ENCODE measurements at places on chromosomes 5 and 9.

DNA sequence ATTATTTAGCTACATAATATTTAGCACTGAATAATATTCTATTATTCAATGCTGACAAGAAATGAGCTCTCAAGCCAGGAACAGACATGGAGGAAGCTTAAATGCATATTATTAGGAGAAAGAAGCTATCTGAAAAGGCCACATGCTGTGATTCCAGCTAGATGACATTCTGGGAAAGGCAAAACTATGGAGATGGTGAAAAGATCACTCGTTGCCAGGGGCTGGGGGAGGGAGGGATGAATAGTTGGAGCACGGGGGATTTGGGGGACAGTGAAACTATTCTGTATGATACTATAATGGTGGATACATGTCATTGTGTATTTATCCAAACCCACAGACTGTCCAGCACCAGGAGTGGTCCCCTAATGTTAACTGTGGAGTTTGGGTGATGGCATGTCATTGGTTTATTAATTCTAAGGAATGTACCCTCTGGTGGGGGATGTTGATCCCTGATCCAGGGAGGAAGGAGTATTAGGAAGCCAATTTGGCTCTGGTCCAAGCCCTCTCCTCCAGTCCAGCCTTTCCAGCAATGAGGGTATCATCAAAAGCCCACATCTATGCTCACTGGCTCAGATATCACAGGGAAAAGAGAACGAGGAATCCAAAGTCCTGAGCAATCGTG lies 162.5 kb downstream of the COL23A1 start:
- no peak for DNase-seq

GRCh38 chr5:159650803-159651202 lies 265.5 kb upstream of the ADRA1B start:
- DNase-seq = no peak

DNA sequence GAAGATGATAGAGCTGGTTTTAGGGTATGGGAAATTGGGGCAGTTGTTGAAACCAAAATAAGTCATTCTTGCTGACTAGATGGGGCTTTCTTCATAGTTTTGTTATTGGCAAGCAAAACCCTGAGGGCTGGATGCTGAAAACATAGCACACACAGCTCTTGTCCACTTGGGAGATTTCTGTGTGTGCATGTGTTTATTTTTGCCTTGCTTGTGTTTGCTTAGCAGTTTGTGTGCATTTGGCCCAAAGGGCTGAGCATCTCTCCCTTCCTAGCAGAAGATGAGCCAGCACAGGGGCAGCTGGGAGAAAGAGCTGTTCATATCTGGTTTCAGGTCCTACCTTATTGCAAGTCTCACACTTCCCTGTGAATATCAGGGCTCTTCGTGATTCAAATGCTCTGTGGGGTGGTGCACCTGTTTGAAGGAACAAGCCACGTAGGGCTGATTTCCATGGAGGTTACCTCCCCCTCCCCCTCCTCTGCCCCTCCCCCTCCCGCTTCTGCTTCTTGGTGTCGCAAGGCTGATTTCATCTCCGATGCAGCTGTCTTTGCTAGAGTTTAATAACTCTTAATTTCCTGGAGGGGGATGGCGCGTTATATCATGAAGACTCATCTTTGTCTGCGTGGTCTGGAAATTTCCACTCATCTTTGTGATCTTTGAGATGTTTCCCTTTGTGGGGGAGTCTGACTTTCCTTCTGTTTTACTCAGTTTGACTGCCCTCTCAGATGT lies 296.5 kb downstream of the ARHGAP26 start:
- no peak for DNase-seq

DNA sequence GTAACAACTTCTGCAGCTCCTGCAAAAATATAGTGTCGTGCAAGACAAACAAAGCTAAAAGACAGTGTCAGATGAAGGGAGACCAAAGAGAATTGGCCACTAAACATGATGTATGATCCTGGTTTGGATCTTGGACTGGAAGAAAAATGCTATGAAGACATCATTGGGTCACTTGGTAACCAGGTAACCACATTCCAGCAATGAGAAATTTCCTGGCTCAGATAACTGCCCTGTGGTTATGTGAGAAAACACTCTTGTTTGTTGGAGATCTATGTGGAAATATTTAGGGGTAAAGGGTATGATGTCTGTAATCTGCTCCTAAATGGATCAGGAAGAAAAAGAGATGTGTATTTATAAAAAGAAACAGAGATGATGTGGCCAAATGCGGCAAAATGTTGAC lies 45.5 kb upstream of the ANKRD33B start:
- DNase-seq = no peak

- DNase-seq = no peak
Observed at GRCh38 chr9:93308158-93308602, 124.2 kb downstream of the WNK2 start.

GRCh38 chr9:14403081-14403480 lies 89.1 kb upstream of the NFIB start:
- DNase-seq = no peak

GRCh38 chr5:103808464-103809106 lies 246.0 kb upstream of the NUDT12 start:
- DNase-seq = peak; percentile 47

GRCh38 chr9:121652021-121652837 lies 795 bp downstream of the DAB2IP start:
- no peak for DNase-seq

DNA sequence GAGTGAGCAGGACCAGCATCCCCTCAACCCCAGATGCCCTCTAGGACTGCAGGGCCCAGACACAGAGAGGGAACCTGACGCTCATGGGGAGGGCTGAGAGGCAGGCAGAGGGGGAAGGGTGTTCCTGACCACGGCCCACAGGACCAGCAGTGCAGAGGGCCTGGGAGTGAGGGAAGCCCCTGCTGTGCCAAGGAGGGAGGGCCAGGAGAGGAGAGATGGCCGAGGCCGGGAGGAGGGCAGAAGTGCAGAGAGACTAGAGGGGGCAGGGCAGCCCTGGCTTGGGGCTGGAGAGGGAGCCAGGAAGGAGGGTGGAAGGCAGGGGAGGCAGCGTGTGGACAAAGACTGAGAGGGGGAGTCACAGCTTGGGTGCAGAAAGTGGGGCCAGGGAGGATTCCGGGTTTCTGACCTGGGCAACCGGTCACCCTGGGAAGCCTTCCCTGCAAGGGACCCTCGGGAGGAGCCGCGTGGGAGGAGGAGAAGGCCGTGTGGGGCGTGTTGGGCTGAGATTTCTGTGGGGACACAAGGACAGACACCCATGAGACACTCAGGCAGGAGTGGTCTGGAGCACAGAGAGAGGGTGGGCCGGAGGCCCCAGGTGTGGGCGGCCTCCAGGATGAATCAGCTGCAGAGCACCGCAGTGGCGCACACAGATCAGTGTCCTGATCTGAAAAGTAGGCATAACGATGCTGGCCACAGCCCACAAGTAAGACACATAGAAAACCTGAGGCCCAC lies 117.5 kb downstream of the ADAMTS2 start:
- no peak for DNase-seq

DNA sequence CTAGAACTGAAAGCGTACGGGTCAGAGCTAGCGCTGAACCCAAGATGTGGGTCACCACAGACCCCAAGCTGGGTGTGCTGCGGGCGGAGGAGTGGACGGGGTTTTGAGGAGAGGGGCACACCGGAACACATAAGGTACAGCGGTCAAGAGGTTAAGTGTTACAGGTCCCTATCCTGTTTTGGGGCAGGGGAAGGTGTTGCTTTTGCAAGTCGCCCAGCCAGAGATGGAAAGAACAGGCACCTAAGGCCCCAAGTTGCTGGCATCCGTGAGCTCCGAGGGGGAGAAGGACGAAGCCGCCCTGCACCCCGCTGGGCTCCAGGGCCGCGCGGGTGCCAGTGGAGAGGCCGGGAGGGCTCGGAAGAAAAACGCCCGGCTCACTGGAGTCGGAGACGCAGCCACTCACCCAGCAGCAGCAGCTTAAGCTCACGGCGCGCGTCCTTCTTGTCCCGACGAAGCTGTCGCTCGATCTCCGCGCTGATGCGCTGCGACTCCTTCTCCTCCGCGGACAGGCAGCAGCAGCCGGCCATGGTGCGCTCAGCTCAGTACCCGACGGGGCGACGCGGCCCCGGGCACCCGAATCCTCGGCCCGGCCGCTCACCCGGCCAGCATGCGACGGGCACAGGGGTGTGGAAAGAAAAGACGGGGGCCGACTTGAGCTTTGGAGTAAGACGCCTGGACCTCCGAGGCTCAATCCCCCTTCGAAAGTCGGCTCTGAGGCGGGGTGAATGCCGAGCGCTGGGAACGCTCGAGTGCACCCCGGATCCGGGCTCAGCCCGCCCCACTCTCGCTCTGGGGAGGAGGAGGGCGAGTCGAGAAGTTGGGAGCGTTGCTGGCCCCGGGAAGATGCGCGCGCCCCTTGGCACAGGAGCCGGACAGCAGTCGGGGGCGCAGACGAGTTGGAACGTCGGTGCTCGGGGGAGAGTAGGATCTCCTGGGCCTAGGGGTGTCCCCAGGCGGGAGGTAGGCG lies 572 bp downstream of the GNA14 start:
- peak; percentile 46 for DNase-seq

DNA sequence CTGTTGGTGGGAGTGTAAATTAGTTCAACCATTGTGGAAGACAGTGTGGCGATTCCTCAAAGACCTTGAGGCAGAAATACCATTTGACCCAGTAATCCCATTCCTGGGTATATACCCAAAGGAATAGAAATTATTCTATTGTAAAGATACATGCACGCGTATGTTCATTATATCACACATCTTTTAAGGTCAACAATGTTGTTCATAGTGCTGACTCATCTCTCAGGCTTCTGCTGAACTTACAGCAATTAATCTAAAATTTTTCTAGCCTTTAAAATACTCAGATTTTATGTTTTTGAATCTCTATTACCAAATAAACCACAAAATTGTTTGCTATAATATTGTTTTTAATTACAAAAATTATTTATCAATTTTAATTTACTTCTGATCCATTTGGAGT lies 38.8 kb upstream of the ZNF618 start:
- no peak for DNase-seq

DNA sequence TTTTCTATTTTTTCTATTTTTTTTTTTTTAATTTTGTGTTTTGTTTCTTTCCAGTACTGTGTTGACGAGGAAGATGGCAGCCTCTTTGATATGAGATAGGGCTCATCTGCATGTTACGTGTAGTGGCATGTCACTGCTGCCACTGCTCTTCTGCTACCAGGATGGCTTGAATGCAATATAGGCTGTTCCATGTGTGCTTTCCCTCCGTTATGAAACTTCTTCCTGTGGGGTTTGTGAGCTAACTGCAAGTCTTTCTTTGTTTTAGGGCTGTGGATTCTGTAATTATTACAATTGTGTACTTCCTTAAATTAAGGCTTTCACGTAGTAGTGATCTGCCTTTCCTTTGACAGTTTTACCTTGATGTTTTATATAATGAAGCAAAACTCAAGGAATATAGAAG lies 184.6 kb downstream of the KDM4C start:
- DNase-seq = no peak

DNA sequence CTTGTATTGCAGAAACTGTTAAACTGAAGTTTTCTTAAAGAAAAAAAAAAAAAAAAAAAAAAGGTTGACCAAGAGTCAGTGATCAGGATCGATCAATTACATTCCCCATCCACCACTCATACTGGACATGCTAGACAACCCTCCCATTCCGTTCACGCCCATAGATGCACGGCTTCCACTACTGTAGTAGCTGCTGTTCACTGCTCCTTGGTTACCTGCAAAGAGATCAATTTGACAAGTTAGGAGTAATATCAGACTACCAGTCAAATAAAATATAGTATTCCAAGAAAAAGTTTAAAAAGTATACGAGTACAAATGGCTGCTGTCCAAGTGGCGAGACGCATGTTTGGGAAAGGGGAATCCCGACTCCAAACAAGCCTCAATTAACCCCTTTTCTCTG lies 8.7 kb downstream of the HNRNPH1 start:
- DNase-seq = no peak

DNA sequence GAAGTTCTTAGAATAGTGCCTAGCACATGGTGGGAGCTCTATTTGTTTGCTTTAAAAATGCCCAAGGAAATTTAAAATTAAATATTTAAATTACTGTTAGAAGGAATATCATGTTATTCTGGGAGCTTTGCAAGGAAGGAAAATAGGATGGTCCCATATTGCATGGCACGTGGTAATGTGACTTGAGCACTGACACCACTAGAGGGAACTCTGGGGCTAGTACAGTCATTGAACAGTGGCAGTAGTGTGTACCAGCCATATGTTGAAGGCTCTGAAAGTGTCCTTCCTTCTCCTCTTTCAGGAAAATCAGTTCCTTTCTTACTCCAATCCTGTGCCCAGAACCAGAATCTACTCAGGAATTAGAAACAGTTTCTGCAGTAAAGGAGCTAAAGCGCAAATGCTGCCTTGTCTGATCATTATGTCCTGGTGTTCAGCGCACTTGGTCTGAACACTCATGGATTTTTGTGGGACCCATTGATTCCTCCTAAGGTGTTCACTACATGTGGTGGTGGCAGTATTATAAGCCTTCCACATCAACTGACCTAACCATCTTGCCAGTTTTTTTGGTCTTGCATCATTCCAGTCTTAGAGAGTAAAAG lies 54.1 kb downstream of the GDA start:
- DNase-seq = peak; percentile 49

GRCh38 chr5:135880801-135881200 lies 14.8 kb downstream of the IL9 start:
- no peak for DNase-seq

DNA sequence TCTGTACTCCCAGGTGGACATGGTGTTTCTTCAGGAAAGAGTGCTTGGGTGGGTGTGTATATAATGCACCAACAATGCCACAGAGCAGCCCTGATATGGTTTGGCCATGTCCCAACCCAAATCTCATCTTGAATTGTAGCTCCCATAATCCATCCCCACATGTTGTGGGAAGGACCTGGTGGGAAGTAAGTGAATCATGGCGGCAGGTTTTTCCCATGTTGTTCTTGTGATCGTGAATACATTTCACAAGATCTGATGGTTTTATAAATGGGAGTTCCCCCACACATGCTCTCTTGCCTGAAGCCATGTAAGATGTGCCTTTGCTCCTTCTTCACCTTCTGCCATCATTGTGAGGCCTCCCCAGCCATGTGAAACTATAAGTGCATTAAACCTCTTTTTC lies 158.5 kb downstream of the NR3C1 start:
- DNase-seq = no peak

- no peak for DNase-seq
Observed at GRCh38 chr9:18233776-18234445, 240.0 kb upstream of the ADAMTSL1 start.

DNA sequence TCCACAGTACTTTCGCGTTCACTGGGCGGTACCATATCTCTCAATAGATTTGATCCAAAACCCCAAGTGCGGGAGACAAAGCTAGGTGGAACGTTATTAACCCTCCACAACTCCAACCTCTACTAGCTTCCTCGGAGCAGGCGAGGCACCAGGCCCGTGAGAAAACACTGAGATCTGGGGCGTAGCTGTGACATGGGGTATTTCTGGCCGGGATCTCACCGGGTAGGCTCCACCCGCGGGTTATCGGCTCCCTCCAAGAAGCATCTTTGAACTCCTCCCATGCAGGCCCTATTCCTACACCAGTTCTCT lies 350 bp upstream of the SLC25A46 start:
- peak; percentile 19 for DNase-seq

GRCh38 chr9:134678666-134679443 lies 37.3 kb downstream of the COL5A1 start:
- no peak for DNase-seq

GRCh38 chr5:144315994-144316634 lies 145.4 kb downstream of the KCTD16 start:
- no peak for DNase-seq
